ENCODE measurements at places on chromosomes 1 and 21.

- DNase-seq: no peak
Measured at GRCh38 chr1:235783148-235783776, 83.4 kb downstream of the LYST start.

DNA sequence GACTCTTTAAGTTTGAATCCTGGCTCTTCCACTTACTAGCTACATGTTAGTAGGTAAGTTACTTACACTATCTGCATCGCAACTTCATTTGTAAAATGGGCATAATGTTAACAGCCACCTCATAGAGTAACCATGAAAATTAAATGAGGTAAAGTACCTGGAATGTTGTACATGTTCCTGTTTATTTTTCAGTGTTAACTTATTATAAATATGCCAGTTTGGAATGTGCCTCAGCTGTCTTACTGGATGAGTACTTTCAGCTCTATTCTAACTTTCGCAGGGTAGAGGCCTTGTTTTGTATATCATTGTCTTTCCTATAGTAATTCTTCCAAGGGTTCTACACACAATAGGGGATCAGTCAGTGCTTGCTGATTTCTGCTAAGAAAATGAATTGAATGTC lies 167.4 kb downstream of the DUSP10 start:
- DNase-seq: no peak

DNA sequence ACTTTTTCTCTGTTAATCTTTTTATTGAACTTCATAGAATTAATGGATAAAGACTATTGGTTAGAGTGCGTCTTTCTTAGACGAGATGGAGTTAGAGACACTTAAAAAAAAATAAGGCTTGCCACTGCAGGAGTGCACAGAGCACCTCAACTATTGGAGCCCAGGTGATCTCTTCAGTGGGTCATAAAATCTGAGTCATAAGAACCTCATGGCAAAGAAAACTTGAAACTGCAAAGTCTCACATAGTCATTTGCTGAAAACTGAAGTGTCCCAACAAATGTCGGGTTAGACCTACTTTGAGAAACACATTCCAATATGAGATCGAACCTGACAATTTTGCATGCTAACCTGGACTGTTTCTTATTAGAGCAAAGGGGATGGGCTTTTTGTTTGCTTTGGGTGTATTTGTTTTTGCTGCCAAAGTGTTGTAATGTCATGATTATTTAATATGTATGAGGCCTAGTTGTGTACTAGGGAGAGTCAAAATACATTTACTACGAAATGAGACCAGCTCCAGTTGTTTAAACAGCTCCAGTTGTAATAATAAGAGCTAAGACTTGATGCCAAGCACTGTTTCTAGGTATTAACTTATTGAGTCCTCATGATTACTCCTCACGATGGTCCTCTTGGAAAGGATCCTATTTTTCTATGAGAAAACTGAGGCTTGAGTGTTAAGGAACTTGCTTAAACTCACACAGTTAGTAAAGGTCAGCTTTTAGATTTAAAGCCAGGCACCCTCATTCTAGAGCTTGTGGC lies 65.1 kb downstream of the DDR2 start:
- no peak for DNase-seq

- no peak for DNase-seq
Measured at GRCh38 chr1:148372731-148373130, 110.4 kb downstream of the PPIAL4G start.

- DNase-seq: no peak
Measured at GRCh38 chr1:17611991-17612390, 72.5 kb downstream of the ARHGEF10L start.

DNA sequence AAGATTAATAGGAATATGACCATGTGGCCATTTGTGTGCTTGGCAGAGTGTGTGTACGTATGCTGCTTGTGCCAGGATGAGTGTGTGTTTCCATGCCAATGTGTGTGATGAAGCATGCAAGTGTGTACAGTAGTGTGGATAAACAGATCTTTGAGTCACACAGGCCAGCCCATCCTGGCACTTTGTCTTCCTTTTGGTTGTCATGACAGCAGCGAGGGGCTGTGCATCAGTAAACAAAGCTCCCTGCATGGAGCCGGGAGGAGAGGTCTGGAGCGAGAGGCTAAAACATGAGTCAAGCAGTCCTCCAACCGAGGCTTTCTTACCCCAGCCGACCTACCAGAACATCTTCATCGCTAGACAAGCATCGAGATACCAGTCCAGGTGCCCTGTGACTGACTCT lies 221.2 kb downstream of the CACNA1E start:
- DNase-seq: no peak

DNA sequence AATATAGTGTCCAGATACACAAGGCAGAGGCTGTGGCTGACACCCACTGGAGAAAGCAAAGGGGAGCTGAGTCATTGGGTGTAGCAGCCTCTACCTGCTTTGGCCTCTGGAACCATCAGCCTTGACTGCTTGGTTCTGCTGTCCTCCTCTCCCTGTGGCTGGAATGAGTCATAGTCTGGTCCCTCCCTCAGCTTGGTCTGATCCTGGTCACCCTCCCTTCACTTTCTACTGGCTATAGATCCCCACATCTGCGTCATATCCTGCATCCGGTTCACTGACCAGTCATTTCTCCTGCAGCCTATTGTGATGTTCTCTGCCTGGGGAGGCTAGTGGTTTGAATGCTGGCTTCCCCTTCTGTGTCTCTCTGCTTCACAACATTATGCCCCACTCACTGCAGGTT lies 372.8 kb upstream of the DAB1 start:
- peak; percentile 30 for DNase-seq

DNA sequence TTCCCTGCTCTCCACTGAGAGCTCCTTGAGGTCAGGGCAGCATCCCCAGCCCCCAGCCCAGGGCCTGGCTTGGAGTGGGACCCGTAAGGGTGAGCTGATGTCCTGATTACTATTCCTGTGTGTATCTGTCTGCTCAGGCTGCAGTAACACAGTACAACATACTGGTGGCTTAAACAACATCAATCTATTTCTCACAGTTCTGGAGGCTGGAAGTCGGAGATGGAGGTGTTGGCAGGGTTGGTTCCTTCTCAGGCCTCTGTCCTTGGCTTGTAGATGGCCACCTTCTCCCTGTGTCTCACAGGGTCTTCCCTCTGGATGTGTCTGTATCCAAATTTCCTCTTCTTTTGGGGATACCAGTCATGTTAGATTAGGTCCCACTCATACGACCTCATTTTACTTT lies 246.4 kb upstream of the POU3F1 start:
- no peak for DNase-seq

GRCh38 chr21:29624776-29625175 lies 315.0 kb downstream of the GRIK1 start:
- no peak for DNase-seq

DNA sequence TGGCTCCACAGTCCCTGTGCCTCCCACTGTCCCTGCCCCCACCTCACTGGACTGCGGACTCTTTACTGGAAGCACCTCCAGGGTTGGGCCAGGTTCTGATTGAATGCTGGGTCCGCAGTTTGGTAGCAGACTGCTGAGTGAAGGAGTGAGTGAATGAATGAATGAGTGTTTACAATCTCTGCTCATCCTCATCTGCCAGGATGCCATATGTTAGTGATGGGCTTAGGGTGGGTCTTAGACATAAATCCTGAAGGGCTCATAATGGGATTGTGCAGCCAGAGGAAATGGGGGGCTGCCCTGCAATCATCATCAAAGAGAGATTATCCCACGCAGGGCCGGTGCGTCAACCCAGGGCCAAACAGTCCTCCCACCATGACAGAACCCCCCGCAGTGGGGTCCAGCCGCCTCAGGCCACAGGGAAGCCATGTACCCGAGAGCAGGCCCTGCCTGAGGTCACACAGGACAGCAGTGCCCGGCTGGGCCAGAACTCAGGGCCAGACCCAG lies 26.1 kb downstream of the SLC1A7 start:
- no peak for DNase-seq

- no peak for DNase-seq
Measured at GRCh38 chr21:38864964-38865363, 59.2 kb downstream of the ETS2 start.
